ENCODE measurements at places on chromosomes 11 and 22. TPM values are rescaled to one million over a fixed set of nuclear protein-coding genes. Genes with fewer than 3 reads are reported as not detected.

- peak; percentile 38 for DNase-seq
Measured at GRCh38 chr11:134124660-134125451, 56.0 kb downstream of the JAM3 start.

SLC15A3 gene
- 21.0 TPM for polyA plus RNA-seq

SESN3 gene
- polyA plus RNA-seq, result 74.7 TPM

SCGB1C1 gene
- polyA plus RNA-seq, result not detected

DNA sequence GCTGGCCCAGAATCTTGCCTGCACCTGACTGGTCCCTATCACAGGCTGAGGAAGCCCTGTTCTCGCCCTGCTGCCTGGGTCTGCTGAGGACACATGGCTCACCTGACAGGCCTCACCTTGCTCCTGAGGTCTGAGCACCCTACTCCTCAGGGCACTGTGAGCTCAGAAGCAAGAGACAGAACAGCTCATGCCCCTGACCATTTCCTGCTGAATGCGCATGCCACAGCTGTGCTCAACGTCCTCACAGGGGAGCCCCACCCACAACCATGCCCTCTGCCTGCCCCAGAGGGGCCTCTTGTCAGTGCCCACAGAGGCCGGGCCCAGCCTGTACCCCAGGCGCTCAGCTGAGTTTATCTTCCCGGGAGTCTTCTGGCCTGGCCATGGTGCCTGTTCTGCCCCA is 2.8 kb upstream of the TSPO start:
- no peak for DNase-seq

- no peak for DNase-seq
Measured at GRCh38 chr11:75518771-75519653, 6.7 kb downstream of the GDPD5 start.

DNA sequence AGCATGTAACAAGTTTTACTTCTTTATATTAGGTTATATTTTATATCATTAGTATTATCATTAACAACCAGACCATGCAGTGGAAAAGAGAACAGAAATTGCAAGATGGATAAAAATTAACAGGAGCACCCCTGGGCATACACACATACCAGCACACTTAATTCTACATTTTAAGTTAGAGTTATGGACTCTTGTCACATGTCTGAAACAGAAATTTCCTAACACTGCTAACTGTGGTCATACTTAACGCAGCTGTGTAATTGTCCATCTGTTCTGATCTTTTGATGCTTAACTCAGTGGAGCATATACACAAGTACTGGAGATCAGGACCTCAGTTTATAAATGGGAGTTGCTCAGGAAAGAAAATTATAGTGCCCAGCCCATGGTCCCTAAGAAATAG is 358 bp downstream of the OR52H1 start:
- DNase-seq, result no peak

TBX1 gene
- 16.8 TPM for polyA plus RNA-seq

FGF3 gene
- not detected for polyA plus RNA-seq

SLC5A1 gene
- polyA plus RNA-seq, result 0.44 TPM

GRCh38 chr22:32561163-32561562 is 86.6 kb downstream of the FBXO7 start:
- DNase-seq, result no peak
